Stimulated activated CD8-positive, alpha-beta memory T cell treated with anti-CD3 and anti-CD28 coated beads, Interleukin-4, amount 100 ng/mL, for 1 hour (primary cell): ENCODE measurements at places on chromosomes 5 and 9.

DNA sequence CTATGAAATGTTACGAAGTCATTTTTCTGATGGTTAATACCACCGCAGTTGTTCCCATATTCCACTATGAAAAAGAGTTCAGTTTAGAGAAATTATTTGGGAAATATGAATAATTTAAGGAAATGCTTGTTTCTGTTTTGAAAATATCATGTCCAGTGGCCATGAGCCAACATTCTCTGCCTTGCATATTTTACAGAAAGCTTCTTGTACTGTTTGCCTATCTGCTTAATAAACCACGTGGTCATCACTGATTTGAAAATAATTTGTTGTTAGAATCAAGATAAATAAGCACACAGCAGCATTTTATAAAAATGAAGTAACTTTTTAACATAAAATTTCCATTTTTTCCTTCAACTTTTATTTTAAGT lies 381.5 kb upstream of the CDH18 start:
- no peak for DNase-seq

DNA sequence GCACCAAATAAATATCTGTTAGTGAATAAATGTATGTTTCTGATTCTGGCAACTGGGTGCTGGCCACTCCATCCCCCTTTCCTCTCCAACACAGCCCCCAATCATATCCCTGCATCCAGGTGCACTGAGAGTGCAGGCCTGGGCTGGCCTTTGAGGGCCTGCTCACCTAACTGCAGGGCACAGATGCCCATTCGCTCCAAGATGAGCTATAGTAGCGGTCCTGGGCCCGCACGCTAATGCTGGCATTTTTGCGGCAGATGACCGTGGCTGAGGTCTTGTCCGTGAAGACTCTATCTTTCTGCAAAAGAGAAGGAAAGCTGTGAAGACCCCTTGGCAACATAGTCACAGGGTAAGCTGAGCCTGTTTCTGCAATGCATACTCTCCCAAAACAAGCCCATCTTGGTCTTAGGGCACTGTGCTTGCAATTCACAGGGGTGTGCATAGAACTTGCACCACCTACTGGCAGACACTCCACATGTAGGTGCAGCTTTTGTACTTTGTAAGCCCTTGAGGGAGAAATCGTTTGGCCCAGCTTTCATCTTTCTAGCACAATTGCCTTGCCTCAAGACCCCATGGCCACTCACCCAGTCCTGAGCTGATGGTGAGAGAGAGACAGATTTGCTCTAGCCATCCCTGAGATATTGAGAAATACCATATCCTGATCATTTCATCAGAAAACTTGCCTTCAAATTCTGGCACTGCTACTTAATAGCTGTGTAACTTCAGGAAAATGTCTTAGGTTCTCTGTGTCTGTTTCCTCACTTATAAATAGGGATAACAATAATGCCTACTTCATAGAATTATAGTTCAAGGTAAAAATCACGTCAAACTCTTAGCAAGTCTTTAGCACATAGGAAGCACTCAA lies 13.5 kb downstream of the IL12B start:
- no peak for DNase-seq

- no peak for DNase-seq
Observed at GRCh38 chr5:76425146-76425545, 22.1 kb downstream of the IQGAP2 start.

GRCh38 chr5:97657239-97657638 lies 474.2 kb upstream of the RIOK2 start:
- no peak for DNase-seq

DNA sequence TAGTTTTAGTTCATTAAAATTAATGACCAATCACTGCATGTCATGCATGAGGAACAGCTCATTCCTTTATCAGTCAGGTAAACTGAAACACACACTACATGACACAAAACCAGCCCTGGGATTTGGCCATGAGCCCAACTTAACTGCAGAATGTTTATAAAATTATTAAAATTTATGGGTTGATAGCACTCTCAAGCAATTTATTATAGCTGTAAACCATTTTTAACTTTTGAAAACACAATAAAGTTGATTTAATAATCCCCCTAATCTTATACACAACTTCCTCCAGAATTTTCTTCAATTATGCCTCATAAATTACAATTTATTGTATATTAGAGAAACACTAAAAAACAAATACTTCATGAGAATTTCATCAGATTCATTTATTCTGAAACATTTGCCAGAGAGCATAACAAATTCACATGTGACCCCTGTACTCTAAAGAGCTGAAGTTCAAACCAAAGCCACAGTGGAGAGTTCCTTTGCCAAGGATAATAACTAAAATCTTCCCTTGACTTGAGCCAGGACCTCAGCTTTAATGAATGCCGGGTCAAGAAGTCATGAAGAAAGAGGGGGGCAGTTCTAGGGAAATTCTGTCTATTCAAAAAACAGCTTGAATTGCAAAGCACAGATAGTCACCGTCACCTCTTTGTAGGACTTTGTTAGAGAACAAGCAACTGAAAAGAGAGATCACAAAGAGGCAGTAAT lies 763.7 kb upstream of the GRAMD2B start:
- no peak for DNase-seq

- DNase-seq: no peak
Observed at GRCh38 chr9:79700607-79701360, 129.0 kb downstream of the TLE4 start.

DNA sequence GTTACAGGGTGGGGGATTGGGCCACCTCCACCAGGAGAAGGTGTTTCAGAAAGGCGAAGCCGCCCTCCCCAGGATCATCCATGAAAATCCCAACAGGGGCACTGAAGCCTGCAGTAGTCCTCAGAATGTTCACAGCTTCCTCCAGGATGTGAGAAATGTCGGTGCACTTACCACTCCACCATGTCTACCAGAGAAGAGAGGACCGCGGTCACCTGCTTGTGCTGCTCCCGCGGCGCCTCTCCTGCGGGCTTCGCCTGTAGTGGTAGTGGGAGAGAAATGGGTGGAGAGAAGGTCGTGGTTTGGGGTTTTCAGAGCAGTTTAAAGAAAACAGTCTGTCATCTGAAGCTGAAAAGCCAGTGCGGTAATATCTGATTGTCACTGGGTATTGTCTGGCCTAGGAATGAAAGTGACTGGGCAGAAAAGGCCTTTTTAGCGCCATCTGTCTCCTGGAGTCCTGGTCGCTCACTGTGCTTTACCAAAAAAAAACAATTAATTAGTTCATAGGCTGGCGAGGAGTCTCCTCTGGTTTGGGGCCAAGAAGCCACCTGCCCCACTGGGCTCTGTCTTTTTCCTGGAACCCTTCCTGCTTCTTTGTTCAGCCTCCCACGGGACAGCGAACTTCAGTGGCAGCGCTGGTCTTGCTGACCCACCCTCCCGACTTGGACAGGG lies 23.0 kb upstream of the PPP1R26 start:
- no peak for DNase-seq

DNA sequence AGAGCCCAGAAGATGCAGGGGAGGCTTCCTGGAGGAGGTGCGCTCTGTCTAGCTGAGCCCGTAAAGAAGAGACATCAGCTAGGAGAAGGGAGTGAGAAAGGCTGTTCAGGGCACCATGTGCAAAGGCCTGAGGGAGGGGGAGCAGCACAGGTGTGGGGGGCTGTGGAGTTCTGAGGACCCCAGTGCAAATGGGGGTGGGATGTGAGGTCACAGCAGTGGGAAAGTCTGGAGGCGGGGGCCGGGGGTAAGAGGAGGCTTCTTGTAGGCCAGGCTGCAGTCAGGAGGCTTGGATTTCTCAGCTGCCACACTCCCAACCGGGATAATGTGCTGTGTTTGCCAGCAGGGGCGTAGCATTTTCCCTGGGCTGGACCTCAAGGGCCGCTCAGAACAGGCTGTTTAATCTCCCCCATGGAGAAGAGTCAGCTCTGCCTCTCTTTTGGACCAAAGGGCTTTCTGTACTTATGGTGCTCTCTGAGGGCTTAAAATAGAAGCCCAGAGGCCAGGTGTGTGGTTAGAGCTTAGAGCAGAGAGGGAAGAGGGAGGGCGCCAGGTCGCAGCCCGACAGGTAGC lies 5.7 kb downstream of the NEURL1B start:
- DNase-seq: no peak

GRCh38 chr9:87676976-87677775 lies 48.7 kb upstream of the CTSL start:
- DNase-seq: no peak

- no peak for DNase-seq
Observed at GRCh38 chr9:123373946-123374345, 17.9 kb downstream of the CRB2 start.

DNA sequence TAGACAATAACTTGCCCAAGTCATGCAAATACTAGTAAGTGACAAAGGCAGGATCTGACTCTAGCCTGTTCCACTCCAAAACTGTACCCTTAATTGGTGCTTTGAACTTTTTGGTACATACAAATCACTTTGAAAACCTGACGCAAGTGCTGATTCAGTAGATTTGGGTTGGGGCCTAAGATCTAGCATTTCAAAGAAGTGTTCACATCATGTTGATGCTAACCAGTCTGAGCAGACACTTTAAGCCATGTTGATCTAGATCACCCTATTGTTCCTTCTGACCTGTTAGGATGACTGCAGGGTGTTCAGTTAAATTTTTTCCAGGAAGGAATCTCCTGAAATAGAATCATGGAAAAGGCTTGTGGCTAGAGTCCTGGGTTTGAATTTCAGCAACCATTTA lies 57.7 kb upstream of the CPEB4 start:
- DNase-seq: no peak

DNA sequence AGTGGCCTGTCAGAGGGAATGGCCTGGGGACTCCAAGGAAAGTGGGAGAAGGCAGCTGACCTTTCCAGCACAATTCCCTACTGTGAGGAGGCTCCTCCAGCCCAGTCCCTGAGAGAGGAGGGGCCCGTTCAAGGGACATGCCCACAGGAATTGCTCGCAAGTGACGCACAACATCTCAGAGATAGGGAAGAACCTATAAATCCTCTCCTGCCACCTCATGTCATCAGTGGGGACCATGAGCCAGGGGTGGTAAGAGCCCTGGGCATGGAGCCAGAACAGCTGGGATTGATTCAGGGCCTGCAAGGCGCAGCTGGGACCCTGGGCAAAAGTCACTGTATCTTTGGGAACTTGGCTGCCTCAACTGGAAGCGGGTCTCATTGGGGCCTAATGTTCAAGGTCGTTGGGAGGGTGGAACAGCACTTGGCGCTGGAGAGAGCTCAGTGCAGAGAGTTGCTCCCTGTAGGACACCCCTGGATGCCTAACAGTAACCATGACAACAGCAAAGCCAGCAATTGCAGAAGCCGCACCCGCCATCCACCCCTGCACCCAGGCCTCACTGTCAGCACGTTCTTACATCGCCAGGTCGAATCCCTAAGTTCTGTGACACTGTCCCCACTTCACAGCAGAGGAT lies 41.3 kb upstream of the ORM1 start:
- no peak for DNase-seq

DNA sequence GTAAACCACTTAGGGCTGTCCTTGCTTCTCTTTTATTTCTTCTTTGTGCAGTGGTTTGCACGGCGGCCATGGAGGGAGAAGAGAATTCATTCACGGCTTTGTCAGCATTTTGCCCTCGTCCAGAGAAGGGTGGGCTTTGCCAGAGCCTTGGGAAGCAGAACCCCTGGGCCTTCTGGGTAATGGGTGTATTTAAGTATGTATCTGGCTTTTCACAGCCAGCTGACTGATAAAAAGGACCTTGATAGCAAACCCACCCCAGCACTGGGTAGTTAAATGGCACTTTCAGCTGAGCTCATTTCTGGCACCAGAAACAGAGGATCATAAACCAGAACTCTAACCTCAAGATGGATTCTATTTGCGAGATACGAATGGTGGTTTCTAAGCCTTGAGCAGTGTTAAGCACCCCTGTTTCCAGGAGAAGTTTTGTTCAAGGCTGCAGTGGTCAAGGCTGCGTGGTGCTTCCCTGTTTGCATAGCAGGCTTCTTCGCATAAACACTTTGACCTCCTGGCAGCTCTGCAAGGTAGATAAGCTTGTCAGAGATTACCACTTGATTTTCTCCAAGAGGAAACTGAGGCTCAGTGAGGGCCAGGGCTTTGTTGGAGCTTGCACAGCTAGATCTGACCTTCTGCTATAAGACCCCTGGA lies 441.6 kb upstream of the KLF4 start:
- DNase-seq: no peak

GRCh38 chr9:93072383-93072795 lies 13.9 kb downstream of the SUSD3 start:
- DNase-seq: no peak

DNA sequence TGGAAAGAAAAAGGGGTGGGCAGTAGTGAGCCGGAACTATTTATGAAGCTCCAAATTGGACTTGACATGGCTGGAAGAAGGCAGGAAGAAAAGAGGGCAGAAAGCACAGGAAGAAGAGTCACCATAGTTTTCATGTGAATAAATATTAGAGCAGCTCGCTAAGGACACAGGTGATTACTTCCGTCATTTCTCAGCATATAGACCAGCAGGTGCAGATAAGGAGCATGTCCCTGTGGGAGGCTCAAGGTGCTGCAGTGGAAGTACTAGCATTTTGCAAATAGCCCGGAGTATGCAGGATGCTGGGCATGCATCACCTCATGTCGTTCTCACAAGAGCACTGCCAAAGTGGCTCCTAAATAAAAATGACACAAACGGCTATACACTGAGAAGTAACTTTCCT lies 71.3 kb upstream of the HTR4 start:
- no peak for DNase-seq

- no peak for DNase-seq
Observed at GRCh38 chr9:116144555-116144954, 9.0 kb upstream of the PAPPA start.

GRCh38 chr5:154475591-154476353 lies 2.3 kb downstream of the HAND1 start:
- DNase-seq: no peak

- no peak for DNase-seq
Observed at GRCh38 chr5:167898361-167899042, 392.9 kb upstream of the WWC1 start.

DNA sequence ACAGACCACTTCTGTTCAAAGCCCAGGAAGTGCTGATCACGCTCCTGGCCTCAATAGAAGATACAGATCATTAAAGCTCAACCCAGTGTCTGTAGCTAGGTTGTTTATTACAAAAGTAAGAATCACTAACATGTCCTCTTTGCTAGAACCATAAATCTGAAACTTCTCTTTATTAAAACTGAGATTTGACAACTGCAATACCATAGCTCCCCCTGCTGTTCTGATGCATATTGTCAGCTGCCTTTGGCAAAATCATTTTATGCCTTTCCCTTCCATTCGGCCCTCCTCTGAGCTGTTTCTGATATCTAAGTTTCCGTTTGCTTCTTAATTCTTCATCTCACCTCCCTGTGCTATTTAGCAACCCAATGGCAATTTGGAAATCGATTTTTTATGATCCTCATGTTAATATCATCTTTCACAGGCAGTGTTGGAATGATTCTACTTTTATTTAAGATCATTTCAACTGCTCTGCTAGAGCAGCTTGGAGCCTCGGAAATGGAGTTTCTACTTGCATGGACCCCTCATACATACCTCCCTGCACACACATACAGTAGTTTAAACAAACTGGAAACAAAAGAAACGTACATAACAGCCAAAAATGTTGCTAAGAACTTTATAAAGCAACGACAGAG lies 998.8 kb downstream of the MAT2B start:
- no peak for DNase-seq

DNA sequence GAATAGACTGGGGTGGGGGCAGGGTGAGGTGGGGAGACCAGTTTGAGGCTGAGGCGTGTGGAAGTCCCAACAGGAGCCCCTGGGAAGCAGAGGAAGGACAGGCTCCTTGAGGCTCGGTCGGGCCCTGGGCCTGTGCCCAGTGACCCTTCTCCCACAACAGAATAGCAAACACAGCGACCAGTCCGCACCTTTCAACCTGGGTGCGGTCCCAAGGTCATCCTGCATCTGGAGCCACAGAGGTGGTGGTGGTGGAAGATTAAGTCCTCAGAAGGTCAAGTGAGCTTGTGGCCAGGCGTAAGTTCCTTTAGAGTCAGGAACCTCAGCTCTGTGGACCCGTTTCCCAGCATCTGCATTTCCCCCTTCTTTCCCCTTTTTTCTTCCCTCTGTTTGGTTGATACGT lies 26.0 kb upstream of the ARAP3 start:
- DNase-seq: no peak
